ENCODE measurements at places on chromosomes 5 and 9.
A peak's percentile ranks its signal among the peaks of the same experiment; 100 is the strongest.

- peak; percentile 73 for DNase-seq
These were observed 18.0 kb downstream of the MGAT1 start for GRCh38 chr5:180784497-180785097.

DNA sequence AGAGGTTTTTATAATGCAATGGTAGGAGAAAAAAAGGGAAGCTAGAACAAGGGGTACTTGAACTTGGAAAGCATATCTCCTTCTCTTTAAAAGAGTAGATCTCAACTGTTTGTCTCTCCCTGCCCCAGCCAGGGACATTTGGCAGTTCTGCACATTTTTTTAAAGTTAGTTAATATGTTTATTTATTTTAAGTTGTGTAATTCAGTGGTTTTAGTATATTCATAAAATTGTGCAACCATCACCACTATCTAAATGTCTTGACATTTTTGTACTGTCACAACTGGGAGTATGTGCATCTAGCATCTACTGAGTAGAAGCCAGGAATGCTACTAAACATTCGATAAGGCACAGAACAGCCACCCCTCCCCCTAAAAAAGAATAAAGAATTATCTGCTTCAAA is 103.5 kb upstream of the DPYSL3 start:
- no peak for DNase-seq

GRCh38 chr9:96484521-96484931 is 34.6 kb downstream of the HABP4 start:
- DNase-seq: no peak

GRCh38 chr9:135216236-135216635 is 128.8 kb downstream of the OLFM1 start:
- no peak for DNase-seq

DNA sequence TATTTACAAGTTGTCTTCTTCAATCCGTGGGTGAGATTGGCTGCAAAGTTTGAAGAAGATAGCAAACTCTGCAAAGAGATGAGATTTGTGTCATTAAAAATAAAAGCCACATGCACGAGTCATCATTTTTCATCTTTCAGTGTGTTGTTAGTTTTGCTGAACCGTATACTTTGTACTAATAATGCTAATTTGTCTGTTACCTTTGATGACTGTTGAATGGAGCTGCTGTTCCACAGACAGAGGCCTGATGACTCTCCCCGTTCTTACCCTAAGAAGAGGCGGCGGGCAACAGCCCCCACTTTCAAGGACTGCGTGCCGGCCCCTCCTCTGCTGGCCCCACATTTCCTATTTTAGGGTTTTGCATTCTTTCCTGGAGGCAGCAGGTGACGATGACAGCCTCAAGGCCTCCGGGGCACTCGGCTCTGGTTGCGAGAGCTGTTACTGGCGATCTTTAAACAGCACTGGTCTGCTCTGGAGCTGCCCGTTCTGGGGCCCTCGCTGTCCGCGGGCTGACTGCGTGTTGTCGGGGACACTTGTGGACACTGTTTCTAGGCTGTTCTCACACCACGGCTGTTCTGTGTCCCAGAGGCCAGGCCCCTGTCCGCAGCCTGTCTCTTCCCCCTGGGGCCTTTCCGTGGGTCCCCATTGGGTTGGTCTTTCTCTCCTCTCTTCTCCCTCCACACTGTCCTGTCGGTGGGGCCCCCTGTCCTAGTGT is 35.1 kb downstream of the NDUFS6 start:
- no peak for DNase-seq

DNA sequence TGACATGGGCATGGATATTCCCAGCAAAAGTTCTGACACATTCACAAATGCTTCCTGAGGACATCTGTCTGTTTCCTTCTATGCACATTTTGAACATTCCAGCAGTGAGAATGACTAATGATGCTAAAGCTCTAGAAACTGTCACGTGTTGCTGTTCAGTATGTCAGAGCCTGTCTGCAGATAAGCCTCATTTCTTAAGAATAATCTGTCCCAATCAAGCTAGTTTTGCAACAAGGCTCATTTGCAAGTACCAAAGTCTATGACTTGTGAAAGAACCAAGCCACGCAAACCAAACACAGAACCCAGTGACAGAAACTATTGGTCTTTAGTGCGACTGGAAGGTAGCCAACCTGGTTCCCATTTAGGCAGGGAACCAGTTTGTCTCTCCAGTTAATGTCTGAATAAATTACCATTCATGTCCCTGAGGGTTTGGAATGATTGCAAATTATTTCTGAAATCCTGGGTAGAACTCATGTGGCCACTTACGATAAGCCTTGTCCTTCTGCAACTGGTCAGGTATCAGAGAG is 178.5 kb downstream of the C9orf152 start:
- no peak for DNase-seq
